Sciatic nerve (tissue), 2 donors: ENCODE measurements at places on chromosomes 5 and 9.

DNA sequence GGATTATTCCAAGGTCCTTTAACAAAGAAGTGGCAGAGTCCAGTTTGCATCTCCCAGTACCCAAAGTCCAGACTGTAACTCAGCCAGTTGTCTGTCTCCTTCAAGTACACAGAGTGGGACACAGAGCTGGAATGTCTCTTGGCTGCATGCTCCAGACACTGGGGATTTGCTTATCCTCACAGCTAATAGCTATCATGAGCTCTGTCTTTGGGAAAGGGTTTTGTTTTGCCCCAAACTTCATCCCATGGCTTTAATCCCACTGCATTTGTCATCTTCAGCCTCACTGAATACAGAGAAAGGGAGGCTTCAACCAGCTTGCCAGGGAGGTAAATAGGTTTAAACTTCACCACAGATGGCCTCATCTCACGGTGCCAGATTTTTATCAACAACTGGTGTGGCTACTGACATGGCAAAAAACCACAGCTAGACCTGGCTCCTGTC lies 412.2 kb upstream of the SLC24A2 start:
- DNase-seq, result no peak

- peak; percentile 73 for DNase-seq
Measured at GRCh38 chr5:90529939-90530677, 724 bp upstream of the LYSMD3 start.

GRCh38 chr9:14027116-14027800 lies 286.7 kb downstream of the NFIB start:
- no peak for DNase-seq

DNA sequence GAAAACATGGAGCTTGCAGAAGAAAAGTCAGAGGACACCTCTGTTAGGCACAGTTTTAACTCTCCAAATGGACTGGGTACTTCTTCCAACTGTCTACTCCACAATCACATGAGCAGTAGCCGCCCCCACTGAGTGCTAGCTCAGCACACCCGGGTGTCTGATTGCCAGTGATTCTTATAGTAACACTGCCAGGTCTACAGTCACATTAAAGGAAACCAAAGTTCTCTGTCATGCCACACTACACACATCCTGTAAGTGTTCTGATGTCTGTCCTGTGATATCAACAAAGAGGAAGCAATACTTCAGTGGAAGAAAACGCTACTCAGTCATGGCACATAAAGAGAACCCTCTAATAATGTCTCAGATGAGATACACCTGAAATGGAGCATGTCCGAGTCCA lies at the start of gene HAVCR2:
HAVCR2 (minus strand) TSS at position 69 of the 400 bp plus-strand sequence; CDS start at position 8, 61 bp downstream.
- no peak for DNase-seq

GRCh38 chr9:98249771-98250170 lies 5.7 kb downstream of the TBC1D2 start:
- no peak for DNase-seq

DNA sequence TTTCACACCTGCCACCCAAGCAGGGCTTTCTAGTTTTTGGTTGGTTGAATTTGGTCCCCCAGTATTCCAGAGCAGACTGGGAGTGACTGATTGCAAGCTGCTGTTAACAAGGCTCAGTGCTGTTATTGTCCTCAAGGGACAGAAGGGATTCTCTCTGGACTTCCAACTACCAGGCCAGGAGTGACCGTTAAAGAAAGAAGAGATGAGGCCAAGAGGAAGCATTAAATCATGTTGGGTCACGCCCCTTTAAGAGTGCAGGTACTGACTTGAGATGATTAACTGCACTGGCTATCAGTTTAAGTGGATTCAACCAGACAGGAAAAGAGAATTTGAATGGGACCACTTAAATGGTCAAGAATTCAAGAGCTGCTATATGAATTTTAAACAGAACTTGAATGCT lies 220.8 kb upstream of the PCSK5 start:
- DNase-seq, result no peak

DNA sequence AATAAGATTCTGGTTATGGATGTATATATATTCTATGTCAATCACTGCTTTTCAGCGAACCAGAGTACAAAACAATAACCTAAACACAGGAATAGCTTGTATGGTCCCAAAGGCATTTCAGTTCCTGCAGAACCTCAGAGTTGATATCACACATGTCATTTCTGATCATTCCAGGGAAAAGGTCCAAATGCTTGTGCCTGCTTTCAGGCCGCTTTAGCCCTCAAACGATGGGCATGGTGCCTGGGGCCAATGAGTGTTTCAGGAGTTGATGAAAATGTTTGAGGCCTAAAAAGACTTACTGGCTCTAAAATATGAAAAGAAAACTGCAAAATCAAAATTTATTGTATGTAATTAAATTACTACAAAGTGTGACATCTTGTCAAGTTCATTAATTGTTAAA lies 22.8 kb downstream of the ANGPTL2 start:
- DNase-seq, result no peak

- DNase-seq, result no peak
Measured at GRCh38 chr5:2906302-2907090, 155.0 kb upstream of the IRX2 start.

GRCh38 chr9:112377087-112377486 lies 2.8 kb upstream of the HSDL2 start:
- no peak for DNase-seq

DNA sequence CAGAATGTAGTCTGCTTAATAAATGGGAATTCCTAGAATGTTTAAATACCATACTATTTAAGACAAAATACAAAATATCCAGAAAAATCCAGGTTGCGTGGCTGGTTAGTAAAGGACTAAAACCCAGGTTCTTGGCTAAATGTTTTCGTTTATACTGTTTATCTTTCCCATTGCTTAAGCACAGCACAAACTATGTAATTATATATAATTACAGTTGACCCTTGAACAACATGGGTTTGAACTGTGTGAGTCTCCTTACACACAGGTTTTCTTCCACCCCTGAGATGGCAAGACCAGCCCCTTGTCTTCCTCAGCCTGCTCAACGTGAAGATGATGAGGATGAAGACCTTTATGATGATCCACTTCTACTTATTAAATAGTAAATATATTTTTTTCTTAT lies 24.7 kb downstream of the XPA start:
- no peak for DNase-seq

- peak; percentile 69 for DNase-seq
Measured at GRCh38 chr5:168076561-168076991, 214.9 kb upstream of the WWC1 start.

DNA sequence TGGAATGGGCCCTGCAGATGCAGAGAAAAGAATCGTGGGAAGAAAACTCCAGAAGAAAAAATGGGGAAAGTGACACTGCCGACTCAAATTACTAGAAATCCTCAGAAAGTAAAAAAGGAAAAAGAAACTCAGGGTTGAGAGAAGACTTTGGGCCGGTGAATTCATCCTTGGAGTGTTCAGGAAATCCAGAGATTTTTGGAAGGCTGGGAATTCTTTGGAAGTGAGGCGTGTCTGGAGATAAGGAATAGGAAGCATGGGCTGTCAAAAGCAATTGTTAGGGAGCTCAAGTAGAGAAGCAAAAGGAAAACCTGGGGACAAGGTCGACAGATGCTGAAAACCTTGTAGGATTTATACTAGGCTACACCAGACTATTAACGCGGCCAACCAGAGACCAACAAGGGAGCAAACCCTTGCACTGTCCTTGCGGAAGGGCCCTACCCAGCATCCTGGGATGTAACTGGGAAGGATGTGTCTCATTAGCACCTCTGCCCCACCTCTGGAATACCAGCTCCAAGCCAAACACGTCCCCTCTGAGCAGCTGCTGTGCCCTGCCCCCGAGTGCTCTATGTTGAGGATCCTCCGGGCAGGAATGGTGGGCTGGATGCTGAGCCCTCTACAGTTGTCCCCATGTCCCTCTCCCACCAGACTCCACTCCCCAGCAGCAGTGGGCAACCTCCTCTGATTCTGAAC lies 11.6 kb downstream of the DAB2IP start:
- DNase-seq, result no peak

DNA sequence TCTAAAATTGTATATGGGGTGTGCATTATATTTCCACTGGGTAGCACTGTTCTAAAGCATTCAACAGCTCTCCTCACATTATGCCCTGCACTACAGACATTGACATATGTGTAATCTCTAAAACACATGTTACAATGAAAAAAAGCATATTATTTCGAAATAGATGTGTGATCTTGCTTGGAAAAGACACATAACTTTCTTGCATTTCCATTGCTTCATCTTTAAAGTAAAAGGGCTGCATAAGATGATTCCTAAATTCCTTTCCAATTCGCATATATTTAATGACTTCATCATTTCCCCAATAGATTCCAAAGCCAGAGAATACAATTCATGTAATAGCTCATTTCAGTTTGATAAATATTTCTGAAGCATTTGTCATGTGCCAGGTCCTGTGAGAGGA lies 566.9 kb downstream of the PDE4D start:
- no peak for DNase-seq

- no peak for DNase-seq
Measured at GRCh38 chr5:157451806-157452205, 8.2 kb upstream of the NIPAL4 start.

- no peak for DNase-seq
Measured at GRCh38 chr9:135180586-135180985, 93.1 kb downstream of the OLFM1 start.

GRCh38 chr5:38553001-38553521 lies 3.4 kb downstream of the LIFR start:
- no peak for DNase-seq

DNA sequence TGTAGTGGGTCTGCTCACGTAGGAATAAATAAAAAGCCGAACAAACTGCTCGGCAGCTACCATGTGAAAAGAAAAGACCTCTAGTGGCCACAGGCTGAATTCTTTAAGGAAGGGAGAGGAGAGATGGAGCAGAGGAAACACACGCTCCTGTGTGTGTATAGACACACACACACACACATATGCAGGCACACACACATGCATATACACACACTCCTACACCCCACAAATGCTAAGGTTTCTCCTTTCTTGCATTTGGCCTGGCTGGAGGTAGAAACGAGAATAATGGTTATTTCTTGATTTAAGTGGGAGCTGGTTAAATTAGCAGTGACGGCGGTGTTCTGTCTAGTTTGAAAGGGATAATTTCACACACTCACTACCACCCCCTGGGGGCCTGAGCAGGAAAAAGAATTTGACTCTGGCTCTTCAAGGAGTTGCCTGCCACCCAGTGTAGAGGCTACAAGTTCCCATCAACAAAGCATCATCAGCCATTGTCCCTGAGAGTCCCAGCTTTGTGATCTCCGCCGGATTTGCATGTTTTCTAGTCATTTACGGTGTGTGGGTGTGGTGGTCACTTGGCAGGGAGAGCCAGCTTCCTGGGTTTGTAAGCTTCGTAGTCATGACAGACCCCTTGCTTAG lies at the start of gene INSYN2B:
INSYN2B (minus strand) TSS at position 78 of the 636 bp plus-strand sequence. CDS start 96,597 bp downstream, outside the sequence.
- peak; percentile 71 for DNase-seq

DNA sequence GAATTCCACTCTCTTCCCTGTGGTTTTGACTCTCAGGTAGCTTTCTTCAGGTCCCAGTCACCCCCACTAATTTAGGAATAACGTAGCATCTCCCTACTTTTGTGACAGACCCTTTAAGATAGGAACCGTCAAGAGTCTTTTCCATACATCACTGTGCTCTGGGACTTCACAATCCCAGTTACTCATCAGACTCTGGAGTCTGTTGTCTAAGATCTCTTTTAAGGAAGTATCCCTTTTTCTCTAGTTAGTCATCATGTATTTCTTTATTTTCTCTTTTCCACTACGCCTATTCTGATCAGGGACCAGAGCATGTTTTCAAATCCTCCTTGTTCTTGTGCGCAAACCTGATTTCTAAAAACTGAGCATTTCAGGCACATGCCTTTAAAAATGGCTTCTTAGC lies 143.0 kb downstream of the GOLPH3 start:
- no peak for DNase-seq

DNA sequence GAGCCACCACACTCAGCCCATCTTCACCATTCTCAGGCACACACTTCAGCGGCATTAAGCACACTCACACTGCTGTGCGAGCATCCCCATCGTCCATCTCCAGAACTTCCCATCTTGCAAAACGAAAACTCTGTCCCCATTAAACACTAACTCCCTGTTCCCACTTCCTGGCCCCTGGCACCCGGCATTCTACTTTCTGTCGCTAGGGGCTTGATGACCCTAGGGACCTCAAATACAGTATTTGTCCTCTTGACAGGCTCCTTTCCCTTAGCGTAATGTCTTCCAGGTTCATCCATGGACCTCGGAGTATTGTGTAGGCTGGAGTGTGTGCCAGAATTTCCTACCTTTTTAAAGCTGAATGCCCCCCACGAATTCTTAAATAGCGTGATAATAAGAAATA lies 14.7 kb upstream of the UBAC1 start:
- no peak for DNase-seq

DNA sequence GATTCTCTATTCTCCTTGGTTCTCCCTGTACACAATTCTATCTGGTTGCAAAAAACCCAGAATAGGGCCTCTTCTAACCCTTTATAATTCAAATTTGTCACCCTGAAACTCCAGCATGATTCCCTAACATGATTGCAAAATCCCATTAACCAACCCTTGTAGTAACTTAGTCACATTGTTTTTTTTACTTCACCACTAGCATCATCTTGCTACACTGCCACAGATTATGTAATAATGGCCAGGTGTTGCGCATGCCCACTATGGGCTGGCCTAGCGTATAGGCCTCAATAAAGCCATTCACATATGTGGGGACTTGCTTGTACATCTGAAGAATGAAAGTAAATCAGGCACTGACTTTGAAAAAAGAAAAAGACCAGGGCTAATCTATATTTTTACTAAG lies 25.7 kb downstream of the FAM170A start:
- no peak for DNase-seq

DNA sequence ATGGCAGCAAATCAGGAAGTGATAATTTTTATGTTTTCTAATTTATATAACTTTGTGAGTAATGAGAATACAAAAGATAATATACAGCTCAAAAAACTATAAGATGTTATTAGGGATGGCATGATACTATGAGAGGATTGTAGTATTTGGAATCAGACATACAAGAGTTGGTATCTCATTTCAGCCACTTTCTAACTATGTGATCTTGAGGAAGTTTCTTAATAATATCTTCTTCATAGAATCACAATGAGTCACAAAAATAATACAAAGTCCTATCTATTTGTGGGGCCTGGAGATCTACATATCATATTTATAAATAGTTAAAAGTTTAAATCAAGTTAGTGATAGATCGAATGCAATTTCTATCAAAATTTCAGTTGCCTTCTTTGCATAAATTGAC lies 23.7 kb upstream of the TMED7 start:
- no peak for DNase-seq

- no peak for DNase-seq
Measured at GRCh38 chr5:92179651-92180050, 796.5 kb upstream of the ARRDC3 start.
